ENCODE measurements at places on chromosomes 6 and 20.

DNA sequence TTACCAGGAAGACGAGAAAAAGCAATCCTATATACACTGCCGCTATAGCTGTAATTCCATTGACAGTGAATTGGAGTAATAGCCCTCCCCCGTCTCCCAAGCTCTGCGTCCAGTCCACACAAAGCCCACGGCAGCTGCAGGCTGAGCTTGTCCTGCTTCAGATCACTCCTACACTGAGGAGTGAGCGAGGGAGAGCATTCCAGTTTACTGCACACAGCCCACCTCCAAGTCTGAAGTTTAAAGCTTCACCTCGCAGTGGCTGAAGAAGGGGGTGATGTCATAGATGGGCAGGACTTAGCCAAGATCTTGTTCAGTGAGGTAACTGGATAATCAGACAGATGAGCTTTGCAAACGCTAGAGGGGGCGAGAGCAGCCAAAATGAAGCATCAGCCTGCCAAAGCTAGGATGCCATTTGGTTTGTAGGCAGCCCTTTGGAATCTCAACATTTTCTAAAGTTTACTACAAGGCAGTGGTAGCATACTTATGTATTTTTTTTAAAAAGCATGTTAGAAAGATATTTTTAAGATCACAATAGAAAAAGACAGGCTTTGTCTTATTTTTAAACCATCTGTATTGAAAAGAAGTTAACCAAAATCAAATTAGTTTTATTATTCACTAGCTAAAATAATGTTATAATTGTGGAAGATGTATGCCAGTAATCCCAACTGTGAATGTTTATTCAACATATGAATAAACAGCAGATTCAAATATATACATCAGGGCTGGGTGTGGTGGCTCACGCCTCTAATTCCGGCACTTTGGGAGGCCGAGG is at the start of gene FLRT3:
Gene FLRT3 (minus strand): TSS at position 213 of the 772 bp plus-strand sequence. CDS start 10,106 bp downstream, outside the sequence.
- DNase-seq, result peak; percentile 89

- DNase-seq, result no peak
These were observed 16.8 kb downstream of the LINC00237 start for GRCh38 chr20:21089391-21089790.

DNA sequence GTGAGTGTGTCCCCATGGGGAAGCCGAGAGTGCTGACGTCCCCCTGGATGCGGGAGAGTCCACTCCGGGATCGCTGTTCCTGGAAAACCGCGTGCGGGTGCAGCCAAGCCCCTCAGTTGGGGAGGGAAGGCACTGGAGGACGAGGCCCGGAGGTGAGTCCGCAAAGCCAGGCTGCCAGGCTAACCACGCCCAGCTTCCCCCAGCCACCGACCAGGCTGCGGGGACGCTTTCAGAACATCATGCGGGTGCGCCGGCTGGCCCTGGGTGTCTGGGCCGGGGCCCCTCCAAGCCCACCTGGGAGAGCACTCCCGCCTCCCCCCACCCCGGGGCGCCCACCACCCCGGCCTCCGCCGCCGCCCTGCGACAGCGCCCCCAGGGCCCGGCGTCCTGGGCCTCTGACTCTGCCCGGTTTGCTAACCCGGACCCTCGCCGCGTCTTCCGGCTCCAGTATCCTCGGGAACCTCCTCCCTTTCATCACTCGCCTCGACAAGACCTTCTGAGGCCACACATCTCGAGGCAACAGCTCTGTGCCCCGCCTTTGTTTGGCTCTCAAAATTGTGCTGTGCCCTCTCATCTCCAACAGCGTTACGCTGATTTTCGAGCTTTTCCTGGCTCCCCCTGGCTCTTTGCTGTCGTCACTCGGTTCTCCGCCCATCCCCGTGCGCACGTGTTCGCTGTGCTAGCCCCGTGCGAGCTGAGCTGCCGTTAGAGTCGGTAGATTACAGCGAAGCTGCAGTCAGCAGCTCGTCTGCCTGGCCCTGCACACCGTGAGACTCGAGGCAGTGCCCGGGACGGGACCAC is 47.1 kb upstream of the ENTPD6 start:
- no peak for DNase-seq

GRCh38 chr6:168326294-168327261 is 7.0 kb upstream of the DACT2 start:
- no peak for DNase-seq

GRCh38 chr6:157392927-157393668 is 12.1 kb downstream of the ZDHHC14 start:
- DNase-seq, result no peak
